CD8-positive, alpha-beta memory T cell (primary cell): ENCODE measurements at places on chromosomes 12 and 14. TPM values are rescaled to one million over a fixed set of nuclear protein-coding genes. Genes with fewer than 3 reads are reported as not detected.

The FSCB gene
- not detected for total RNA-seq

GRCh38 chr12:9052610-9053009 is 63.1 kb downstream of the A2M start:
- no peak overlapping the region for H3K4me3 ChIP-seq
- H3K4me1 ChIP-seq = peaks cover 7% of the 10 kb centered on the region
- no peak overlapping the region for H3K27ac ChIP-seq
- no peaks in the 10 kb centered on the region for H3K36me3 ChIP-seq

DNA sequence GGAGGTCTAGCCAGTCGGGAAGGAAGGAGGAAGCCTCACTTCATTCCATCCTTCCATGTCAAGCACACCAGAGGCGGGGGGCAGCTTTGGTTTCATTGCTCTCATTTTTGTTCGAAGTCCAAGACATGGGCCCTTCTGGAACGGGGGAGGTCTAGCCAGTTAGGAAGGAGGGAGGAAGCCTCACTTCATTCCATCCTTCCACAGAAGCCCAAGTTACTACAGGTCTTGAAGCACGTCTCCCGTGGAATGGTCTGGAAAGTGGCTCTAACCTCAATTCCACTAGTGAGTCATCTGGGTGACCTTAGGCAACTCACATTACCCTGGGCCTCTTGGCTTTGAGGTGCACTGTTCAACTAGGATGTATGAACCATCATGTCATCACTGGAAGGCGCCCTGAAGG is 156.3 kb downstream of the NTF3 start:
- H3K36me3 ChIP-seq = no peaks in the 10 kb centered on the region
- H3K27me3 ChIP-seq = no peaks in the 10 kb centered on the region
- no peaks in the 10 kb centered on the region for H3K4me1 ChIP-seq
- no peak overlapping the region for H3K27ac ChIP-seq
- DNase-seq = no peak

- H3K4me3 ChIP-seq = no peak overlapping the region
- DNase-seq = no peak
- no peaks in the 10 kb centered on the region for H3K4me1 ChIP-seq
- H3K36me3 ChIP-seq = no peaks in the 10 kb centered on the region
- no peak overlapping the region for H3K27ac ChIP-seq
Measured at GRCh38 chr12:64911081-64911480, 86.6 kb downstream of the TBC1D30 start.
